ENCODE measurements at places on chromosomes 3 and 15.

DNA sequence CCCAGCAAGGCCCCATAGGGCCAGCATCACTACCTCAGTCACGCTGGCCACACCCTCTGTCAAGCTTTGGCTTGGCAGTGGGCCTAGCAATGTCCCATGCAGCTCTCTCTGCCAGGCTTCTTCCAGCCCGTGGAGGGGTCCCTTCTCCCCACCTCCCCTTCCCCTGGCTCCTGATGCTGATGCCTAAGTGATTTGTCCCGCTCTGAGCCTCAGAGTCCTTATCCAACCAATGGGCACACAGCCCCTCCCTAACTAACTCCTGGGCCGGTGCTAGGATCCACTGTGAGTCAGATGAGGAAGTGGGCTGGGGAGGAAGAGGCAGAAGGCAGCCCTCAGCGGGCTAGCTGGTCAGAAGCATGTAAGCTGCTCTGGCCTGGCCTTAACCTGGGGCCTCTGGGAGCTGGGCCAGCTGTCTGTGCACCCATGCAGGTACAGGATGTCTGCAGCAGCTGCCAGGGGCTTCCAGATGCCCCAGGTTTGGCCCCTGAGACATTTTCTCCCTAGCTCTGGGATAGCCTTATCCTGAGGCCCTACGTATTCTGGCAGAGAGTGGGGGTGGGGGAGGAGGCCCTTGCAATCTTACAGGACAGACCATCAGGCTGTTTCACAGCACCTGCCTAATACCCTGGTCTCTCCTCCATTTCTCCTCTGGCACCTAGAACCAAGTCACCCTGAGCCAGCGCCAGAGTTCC, 740 bp upstream of the ZBTB47 start:
- DNase-seq: no peak

DNA sequence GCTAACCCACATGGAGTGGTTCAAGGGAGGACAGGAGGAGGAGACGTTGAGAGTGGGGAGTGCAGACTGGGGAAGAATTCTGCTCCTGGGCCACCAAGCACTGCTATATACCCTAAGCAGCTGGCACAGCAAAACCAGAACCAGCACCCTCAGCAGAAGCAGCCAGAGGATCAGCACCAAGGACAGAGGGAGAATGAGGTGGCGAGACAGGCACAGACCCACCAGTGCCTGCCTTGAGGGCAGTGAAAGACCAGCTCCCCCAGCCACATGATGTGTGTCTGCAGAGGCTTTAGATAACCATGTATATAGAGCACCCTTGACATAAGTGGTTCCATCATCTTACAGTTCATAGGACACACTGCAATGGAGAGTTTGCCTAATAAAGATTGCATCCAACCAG, 319.0 kb downstream of the GABRB3 start:
- no peak for DNase-seq

DNA sequence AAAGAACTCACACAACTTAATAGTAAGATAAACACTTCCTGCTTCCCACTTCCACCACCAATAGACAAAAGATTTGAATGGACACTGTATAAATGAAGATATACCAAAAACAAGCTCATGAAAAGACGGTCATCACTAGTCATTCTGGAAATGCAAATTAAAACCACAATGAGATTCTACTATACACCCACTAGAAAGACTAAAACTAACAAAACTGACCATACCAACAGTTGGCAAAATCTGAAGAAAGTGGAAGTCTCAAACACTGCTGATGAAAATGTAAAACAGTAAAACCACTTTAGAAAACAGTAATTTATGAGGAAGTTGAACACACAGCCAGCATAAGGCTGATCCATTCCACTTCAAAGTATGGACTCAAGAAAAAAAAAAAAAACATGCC, 35.6 kb upstream of the CD96 start:
- DNase-seq: no peak

- no peak for DNase-seq
Measured at GRCh38 chr3:57709559-57709958, 16.7 kb upstream of the DENND6A start.

DNA sequence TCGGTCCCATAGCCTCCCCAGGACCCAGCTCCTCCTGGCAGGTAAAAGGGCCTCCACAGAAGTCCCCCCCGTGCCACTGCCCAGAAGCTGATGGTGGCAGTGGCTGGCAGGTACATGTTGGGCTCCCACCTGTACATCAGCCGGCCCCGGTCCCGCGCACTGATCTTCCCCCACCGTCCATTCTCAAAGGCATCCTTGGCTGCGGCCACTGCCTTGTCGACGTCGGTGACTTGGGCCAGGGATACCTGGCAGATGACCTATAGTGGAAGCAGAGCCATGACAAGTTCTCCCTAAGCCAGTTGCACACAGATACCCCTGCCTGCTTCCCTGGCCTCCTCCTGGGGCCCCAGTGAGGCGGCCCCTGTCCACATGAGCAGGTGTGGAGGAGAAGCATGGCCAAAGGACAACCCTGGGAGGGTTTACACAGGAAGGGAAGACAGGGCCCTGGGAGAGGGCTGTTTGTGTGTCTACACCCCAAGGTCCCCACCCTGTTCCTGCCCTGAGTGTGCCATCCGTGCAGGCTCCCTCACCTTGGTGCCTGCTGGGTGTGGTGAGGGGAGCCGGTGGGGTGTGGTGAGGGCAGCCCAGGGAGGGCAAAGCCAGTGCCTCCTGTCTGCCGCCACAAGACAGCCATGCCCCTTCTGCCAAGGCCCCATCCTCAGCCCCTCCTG, 44.8 kb downstream of the ALDH1L1 start:
- DNase-seq: no peak

- peak; percentile 37 for DNase-seq
Measured at GRCh38 chr3:43691120-43691995, 620 bp downstream of the ABHD5 start.

- DNase-seq: no peak
Measured at GRCh38 chr3:58482917-58483636, 8.8 kb upstream of the KCTD6 start.

GRCh38 chr3:11206316-11206715, 52.0 kb downstream of the HRH1 start:
- no peak for DNase-seq

DNA sequence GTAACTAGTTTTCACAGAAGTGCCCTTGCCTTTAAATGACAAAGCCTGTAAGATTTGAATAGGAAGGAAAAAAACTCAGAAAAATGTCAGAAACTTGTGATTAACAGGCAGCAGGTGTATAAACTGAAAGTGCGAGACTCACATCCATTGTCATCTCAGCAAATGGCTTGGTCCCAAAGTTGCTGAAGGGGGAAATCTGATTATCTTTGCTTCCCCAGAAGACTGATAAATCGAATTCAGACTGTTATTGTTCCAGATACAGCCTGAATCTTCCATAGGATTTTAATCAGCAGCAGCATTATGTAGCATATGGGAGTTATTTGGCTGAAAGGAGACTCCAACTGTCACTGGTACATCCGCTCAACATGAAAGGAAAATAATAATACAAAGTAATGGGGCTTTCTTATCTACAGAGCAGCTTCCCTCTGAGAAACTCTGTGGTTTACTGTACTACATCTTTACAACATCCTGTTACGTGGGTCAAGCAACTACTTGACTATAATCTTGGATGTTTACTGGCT, 550.4 kb upstream of the CCDC54 start:
- no peak for DNase-seq

GRCh38 chr3:17759901-17760300, 17.5 kb upstream of the TBC1D5 start:
- DNase-seq: no peak

GRCh38 chr3:72660270-72661114, 187.8 kb downstream of the SHQ1 start:
- no peak for DNase-seq

DNA sequence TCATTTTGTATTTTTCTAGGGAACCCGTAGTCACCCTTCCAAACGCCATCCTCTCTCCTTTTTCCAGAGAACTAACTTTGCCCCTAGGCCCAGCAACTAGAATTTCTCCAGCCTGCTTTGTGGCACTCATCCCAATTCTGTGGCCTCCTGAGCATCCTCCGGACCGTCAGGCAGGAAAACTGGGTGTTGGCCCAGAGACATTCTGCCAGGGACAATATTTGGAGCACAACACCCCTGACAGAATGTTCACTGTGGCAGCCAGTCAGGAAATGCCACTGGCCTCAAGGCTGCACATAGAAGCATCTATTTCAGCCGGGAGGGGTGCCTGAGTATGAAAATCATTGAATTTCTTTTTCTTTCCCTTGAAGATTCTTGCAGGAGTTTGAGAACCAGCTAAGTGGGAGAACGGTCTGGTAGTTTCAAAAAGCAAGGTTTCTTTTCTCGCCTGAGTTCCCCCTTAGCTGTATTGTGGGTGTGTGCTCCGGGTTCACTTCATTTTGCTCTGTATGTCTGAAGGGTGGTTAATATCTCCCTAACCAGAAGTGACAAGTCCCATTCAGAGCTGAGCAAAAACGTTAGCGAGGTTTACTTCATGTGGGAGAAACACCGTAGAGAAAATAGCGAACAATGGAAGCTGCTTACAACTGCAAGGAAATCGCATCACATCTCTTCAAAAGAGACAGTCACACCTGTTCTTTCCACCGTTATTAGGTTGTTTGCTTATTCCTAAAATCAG, 108.1 kb upstream of the TPM1 start:
- no peak for DNase-seq

DNA sequence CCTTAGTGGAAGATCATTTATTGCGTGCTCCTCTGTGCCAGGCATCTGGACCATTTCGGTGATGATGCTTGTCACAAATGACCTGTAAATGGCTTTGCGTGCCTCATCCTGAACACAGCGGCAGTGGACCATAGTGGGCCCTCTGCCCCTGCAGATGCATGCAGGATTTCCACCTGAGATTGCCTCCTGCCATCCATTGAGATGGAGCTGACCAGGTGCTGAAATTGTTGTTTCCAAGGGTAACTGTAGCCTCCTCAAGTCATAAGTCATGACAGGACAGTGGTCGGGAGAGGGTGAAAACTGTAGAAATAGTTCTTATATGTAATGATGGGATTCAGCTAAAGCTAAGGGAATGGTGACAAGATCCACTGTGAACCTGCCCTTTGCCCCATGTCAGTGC, 35.5 kb downstream of the CLSTN2 start:
- DNase-seq: no peak

GRCh38 chr3:168876346-168877035, 780.8 kb upstream of the GOLIM4 start:
- no peak for DNase-seq

DNA sequence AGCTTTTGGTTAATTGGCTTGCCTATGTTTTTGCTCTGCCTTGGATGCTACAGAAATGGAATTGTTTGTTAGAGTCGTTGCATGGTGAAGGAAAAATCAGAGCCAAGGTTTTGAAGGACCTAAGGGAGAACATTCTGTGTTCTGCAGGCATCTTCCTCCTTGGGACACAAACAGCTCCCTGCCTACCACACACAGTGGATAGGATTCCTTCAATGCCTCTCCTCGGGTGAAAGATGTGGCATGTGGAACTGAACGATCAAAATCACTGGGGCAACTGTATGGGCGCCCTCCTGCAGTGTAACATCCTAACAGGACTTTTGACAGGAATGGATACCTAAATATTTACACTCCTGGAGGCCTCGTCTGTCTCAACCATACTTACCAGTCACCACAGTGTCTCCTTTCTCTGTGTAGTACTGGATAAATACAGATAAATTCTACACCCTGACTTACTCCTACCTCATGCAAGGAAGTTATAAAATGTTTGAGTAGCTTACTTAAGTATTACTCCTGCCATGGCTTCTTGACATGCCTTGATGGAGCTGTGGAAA, 100.6 kb downstream of the LPP start:
- DNase-seq: no peak

GRCh38 chr3:172154768-172155664, 115.6 kb downstream of the FNDC3B start:
- DNase-seq: no peak

DNA sequence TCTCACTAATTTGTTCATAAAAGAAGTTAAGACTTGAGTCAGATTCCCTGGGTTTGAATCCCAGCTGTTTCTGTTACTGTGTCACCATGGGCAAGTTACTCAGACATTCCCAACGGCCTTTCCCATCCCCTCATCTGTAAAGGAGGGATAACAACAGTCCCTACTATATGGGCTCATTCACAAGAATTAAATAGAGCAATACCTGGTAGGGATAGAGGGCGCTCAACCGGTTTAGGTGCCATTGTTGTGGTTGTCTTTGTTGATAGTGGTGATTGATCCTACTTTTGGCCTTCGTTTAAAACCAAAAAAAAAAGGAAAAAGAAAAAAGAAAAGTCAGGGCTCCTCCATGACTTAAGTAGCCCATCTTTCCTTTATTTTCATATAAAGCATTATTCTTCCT, 563.1 kb downstream of the GRM7 start:
- DNase-seq: no peak

GRCh38 chr3:160949460-160949859, 155.7 kb downstream of the B3GALNT1 start:
- DNase-seq: no peak

DNA sequence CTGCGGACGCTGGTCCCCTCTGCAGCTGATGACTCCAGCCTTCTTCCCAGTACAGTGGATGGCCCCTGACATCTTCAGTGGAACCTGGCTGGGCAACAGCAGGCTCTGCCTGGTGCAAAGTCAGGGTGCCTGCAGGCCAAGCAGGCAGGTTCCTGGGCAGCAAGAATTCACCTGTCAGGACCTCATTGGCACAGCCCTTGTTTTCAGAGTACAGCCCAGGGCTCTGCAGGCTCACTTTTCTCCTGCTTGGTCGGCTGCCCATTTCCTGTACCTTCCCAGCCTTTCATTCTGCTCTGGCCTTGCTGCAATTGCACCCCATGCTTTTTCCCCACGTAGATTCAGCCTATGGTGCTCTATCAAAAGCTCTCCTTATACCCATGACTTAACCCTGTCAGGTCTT, 56.0 kb downstream of the LRTM1 start:
- DNase-seq: no peak

DNA sequence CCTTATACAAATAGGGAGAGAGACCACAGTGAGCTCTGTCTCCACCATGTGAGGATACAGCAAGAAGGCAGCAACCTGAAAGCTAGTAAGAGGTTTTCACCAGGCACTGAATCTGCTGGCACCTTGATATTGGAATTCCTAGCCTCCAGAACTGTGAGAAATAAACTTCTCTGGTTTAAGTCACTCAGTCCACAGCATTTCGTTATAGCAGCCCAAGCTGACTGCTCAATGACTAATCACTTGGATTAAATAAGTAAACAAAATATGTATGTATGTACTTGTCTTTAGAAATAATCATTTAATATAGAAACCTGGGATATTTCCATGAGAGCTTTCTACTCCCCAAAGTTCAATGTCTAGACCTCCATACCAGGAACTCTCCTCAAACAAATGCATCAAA, 162.0 kb downstream of the IMPG2 start:
- no peak for DNase-seq

- DNase-seq: no peak
Measured at GRCh38 chr3:69386556-69387385, 883 bp upstream of the FRMD4B start.

DNA sequence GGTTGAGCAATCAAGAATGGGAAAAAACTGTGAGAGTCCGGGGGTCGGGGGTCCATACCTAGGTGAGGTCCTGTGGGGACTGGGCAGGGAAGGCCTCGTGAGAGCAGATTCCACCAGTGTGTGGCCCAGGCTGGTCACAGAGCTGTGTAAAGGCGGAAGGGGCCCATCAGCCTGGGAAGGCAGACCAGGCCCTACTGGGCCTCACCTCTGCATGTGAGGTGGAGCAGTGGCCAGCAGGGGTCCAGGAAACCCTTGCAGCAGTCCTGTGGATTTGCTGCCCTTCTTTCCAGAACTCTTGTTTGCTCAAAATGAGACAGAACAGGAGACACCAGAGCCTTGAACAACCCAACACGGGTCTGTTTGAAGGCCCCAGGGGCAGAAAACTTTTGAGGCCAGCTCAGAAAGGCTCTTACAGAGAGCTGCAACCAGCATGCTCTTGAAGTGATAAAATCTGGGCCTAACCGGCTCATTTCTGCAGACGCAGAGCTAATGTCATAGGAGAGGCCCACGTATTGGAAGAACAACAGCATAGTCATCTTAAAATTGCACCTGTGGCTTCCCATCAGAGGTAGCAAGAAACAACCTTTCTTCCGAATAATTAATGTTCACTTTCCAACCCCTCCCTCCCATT, 30.3 kb upstream of the HHATL start:
- no peak for DNase-seq

All from stimulated activated CD4-positive, alpha-beta T cell treated with anti-CD3 and anti-CD28 coated beads, Interleukin-4, amount 100 ng/mL, for 24 hours (primary cell).